H4 (cell line): ENCODE measurements at places on chromosomes 13 and 19.
A peak's percentile ranks its signal among the peaks of the same experiment; 100 is the strongest.

DNA sequence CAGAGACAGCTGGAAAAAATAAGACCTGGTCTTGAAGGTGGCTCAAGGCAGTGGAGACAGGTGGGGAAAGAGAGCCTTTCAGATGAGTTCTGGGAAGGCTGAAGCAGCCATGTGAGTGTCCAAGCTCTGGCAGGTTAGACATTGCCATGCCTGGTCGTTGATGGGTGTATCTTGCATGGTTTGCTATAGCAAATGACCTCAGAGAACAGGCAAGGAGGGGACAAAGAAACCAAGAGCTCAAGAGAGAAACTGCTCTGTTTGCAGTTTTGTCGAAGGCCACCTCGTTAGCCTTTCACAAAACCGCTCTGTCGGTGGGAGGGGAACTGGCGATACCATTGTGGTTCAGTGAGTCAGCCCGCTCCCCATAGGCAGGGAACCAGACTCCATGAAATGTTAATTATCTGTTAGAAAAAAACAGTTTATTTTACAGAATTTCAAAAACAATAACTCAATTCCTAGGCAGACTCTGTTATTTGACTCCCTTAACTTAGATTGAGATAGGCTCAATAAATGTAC is 82.8 kb upstream of the ARGLU1 start:
- DNase-seq, result peak; percentile 85

DNA sequence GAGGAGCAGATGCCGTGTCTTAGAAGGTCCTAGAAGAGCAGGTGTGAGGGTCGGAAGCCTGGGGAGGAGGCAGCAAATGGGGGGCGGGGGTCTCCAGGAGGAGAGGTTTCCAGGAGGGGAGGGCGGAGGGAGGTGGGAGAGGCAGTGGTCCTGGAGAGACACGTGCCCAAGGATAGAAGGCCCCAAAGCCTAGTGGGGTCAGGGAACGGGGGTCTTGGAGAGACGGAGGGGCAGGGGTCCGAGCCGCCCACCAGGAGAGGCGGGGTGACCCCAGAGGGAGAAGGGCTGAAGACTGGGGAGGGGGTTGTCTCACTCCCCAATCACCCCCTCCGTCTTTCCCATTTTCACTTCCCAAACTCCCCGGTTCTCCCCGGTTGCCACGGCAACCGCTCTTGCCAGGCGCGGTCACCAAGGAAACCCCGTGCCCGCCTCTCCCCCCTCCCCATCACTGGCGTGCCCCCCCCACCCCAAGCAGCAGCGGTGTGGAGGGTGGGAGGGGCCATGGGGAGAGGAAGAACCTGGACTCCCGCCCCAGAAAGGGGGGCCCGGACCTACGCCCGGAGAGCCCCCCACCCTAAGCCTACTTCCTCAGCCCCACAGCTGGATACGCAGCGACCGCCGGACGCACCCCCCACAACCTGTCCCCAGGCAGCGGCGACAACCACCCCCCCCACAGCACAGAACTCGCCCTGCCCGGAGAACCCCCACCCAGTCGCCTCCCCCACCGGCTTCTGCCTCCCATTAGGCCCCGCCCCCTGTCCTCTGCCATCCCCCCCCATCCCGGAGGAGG is 988 bp downstream of the LRRC4B start:
- no peak for DNase-seq

- DNase-seq, result peak; percentile 59
Measured at GRCh38 chr19:46748325-46749109, 2.3 kb upstream of the STRN4 start.

DNA sequence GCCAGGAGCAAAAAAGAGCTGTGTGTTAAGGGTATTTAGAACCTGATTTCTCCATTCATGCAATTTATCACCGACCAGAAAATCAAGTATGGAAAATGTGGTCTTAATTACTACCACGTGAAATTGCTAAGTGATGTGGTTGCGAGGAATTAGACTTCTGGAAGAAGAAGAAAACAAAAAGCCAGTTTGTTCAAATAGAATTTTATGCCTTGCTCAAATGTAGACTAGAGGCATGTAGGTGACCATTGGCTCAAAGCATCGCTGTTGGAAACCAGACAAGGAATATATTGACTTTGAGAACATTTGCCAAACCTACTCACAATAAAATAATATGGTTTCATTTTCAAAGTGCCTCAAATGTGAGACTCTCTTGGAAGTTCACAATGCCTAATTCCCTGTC is 57.3 kb upstream of the LRCH1 start:
- DNase-seq, result no peak

- DNase-seq, result no peak
Measured at GRCh38 chr13:27004326-27004725, 167.3 kb downstream of the USP12 start.

- DNase-seq, result no peak
Measured at GRCh38 chr13:62450759-62451158, 1035.1 kb upstream of the PCDH20 start.

GRCh38 chr13:77623806-77624205 is 73.7 kb upstream of the SLAIN1 start:
- DNase-seq, result no peak

DNA sequence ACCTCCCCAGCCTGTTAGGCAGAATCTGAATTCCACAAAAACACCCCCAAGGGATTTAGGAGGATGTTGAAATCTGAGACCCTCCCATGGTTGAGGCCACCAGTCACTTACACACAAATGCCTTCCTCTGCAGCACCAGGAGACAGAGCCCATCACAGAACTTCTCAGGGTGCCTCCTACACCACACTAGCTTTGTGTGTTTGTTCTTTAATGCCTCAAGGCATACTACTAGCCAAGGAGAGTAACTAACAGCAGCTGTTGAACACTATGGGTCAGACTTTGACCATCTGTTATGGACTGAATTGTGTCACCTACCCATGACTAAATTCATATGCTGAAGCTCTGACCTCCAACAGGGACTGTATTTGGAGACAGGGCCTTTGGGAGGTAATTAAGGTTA is 9.5 kb upstream of the MED26 start:
- no peak for DNase-seq

DNA sequence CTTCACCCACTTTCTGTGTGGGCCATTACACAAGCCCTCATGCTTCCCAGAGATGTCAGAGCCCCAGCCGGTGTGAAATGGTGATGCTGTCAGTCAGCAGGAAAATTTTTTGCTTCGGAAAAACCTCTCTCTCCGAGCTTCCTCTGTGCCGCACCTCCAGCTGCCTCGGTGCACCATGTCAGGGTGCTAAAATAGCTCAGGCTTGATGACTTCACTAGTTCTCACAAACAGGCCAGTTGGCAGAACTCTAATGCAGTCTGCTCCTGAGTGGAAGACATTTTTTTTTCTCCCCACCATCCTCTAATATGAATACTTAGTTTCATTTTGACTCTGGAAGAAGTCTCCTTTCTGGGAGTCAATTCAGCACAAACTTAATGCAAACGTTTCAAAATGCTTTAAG is 71.3 kb downstream of the KLF12 start:
- DNase-seq, result no peak

- DNase-seq, result no peak
Measured at GRCh38 chr13:26779321-26779720, 18.7 kb upstream of the GPR12 start.

GRCh38 chr19:33396701-33397535 is 23.4 kb downstream of the CEBPG start:
- DNase-seq, result no peak

DNA sequence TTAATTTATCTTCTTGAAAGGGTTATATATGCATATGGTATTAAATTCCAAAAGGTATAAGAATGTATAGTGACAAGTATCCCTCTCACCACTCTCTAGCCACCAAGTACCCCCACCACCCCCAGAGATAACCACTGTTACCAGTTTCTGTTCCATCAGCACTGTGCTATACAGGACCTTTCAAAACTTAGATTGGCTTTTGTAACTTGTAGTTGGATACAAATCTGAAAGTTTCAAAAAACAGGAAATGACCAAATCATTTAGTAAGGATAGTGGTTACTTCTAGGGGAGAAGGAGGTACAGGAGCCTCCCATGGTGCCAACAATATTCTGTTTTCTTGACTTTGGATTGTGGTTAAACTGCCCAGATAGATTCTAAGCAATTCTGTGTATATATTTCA is 56.7 kb downstream of the AKAP11 start:
- no peak for DNase-seq

DNA sequence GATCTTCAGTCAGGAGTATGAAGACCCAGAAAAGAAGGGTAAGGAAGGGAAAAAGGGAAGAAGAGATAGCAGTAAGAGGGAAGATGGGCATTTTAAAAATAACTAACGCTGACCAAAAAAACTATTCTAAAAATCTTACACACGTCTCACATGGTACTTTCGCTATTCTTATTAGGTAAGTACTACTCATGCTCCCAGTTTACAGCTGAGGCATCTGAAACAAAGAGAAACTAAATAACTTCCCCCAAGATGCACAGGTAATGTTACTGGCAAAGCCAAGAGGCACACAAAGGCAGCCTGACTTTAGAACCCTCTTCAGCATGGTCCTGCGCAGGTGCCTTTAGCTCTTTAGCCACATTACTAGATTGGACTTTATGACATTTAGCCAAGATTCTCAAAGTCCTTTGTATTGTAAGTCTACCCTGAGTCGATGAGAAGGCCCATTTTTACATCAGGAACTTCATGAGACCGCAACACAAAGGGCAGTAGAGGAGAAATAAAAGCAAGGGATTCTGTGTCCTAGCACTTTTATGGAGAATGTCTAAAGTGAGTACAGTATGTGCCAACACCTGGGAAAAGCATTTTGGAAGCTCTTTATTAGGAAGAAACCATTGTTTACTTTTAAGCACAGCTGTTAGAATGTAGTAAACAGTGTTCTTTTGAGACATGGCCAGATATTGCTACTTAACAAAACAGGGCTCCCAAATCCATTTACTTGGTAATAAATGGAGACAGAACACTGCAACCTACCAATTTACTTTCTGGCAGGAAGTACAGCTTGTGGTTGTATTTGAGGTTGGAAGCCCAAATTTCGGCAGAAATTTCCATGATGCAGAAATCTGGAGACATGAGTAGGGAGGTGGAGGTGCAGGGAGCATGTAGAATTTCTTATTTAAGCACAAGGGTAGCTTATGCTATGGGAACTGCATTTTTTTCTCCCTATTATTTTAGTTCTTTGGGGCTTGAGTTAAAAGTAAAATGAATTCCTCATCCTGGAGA is 250.7 kb downstream of the KCTD12 start:
- no peak for DNase-seq

- DNase-seq, result no peak
Measured at GRCh38 chr19:1843646-1844394, 4.5 kb downstream of the REXO1 start.

DNA sequence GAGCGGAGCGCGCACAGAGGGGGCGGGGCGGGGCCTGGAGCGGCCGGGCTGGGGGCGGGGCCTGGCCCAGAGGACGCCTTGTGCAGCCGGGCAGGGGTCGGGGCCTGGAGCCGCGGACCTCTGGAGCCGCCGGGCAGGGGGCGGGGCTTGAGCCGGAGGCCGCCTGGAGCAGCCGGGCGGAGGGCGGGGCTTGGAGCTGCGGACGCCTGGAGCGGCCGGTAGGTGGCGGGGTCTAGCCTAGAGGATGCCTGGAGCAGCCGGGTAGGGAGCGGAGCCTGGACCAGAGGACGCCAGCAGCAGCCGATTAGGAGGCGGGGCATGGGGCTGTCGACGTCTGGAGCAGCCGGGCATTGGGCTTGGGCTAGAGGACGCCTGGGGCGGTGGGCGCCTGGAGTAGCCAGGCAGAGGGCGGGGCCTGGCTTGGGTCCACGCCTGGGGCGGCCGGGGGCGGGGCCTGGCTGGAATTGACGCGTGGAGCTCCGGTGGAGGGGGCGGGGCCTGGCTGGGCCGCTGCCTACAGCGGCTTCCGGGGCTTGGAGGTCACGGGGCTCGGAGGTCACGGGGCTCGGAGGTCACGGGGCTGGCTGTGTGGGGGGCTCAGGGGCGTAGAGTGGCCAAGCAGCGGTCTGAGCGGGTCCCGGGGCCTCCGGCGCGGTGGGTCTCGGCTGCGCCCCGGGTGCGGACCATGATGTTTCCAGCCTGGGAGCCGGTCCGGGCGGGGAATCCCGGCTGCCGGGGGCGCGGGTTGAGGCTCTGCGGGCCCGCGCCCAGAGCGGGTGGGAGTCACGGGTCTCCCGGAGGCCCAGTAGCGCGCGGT is at the start of gene ANKRD10:
TSS of gene ANKRD10 (minus strand) at position 13 of the 817 bp plus-strand sequence. CDS start 135 bp downstream, outside the sequence.
- peak; percentile 96 for DNase-seq

GRCh38 chr19:51127755-51128154 is 3.0 kb downstream of the SIGLEC9 start:
- peak; percentile 46 for DNase-seq

DNA sequence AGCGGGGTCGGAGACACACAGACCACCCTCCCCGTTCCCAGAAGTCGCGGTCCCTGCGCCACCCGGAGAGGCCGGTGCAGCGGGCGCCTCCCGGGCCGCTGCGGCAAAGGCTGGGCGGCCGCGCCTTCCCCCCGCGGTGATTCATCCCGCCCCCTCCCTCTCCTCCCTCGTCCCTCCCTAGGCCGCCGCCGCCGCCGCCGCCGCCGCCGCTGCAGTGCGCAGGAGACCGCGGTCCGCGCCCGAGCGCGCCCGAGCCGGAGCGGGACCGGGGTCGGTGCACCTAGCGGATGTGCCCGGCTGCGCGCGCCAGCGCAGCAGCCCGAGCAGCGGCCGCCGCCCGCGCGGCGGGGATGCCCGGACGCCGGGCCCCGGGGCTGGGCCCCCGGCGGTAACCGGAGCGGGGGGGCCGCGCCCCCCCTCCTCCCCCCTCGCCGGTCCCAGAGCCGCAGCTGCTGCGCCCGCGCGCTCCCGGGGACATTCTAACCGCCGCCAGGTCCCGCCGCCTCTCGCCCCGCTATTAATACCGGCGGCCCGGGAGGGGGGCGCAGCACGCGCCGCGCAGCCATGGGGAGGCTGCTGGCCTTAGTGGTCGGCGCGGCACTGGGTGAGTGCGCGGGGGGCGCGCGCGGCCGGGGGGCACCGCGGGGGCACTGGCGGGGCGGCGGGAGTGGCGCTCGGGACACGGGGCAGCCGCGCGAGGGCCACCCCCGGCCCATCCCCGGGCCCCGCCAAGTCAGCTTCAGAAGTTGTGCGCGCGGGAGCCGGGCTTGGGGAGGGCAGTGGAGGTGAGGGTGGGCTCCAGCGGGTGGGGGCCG is at the start of gene SCN1B:
TSS of gene SCN1B (plus strand) at position 214 of the 815 bp plus-strand sequence. CDS start at position 565, 351 bp downstream.
- peak; percentile 77 for DNase-seq

GRCh38 chr13:96900986-96901385 is 93.3 kb downstream of the OXGR1 start:
- DNase-seq, result no peak

DNA sequence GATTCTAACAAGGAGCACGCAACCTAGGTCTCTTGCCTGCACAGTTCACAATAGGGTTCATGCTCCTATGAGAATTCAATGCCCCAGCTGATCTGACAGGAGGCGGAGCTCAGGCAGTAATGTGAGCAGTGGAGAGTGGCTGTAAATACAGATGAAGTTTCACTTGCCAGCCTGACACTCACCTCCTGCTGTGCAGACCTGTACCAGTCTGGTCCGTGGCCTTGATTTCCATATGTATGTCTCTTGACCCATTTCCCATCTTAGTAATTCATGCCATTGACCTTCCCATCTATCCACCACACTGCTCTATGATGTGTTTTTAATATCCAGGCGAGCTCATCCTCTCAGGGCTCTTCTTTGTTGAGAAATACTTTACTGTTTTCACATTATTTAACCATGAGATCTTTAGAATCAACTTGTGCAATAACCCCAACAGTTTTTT is 95.2 kb downstream of the LRCH1 start:
- DNase-seq, result no peak

GRCh38 chr13:111152844-111153243 is 37.7 kb downstream of the ARHGEF7 start:
- no peak for DNase-seq

- no peak for DNase-seq
Measured at GRCh38 chr13:67932991-67933390, 702.9 kb upstream of the PCDH9 start.

- DNase-seq, result no peak
Measured at GRCh38 chr19:51737924-51738323, 13.8 kb downstream of the FPR1 start.
